Astrocyte of the spinal cord (primary cell): ENCODE measurements at places on chromosomes 6 and 20.

GRCh38 chr6:67775333-67775732 is 859.7 kb upstream of the ADGRB3 start:
- no peak for DNase-seq

GRCh38 chr6:137832110-137832509 is 34.9 kb upstream of the TNFAIP3 start:
- peak; percentile 93 for DNase-seq

DNA sequence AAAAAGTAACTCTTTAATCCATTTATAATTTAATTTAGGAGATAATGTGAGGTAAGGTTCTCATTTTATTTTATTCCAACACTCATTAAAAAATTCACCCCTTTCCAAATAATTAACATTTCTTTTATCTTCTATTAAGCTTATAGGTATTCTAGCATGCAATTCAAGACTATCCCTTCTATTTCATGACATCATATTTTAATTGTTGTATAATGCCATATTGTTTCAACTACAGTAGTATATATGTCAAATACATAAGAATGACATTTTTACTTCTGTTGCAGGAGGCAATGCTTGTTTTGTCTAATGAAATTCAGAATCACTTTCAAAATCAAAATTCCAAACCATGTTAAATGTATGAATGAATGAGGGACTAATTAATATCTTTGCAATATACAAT is 76.2 kb downstream of the MAFB start:
- no peak for DNase-seq

GRCh38 chr6:13407709-13408695 is 79.4 kb downstream of the GFOD1 start:
- DNase-seq, result peak; percentile 51

- peak; percentile 53 for DNase-seq
Observed at GRCh38 chr6:169620171-169621130, 81.4 kb downstream of the WDR27 start.

GRCh38 chr6:31438677-31439076 is 35.3 kb downstream of the MICA start:
- DNase-seq, result no peak

- no peak for DNase-seq
Observed at GRCh38 chr6:83854766-83855165, 1.6 kb downstream of the RIPPLY2 start.

GRCh38 chr20:35191419-35192117 is 19.7 kb downstream of the PROCR start:
- DNase-seq, result no peak

- DNase-seq, result no peak
Observed at GRCh38 chr20:39943336-39943735, 745.7 kb downstream of the MAFB start.

DNA sequence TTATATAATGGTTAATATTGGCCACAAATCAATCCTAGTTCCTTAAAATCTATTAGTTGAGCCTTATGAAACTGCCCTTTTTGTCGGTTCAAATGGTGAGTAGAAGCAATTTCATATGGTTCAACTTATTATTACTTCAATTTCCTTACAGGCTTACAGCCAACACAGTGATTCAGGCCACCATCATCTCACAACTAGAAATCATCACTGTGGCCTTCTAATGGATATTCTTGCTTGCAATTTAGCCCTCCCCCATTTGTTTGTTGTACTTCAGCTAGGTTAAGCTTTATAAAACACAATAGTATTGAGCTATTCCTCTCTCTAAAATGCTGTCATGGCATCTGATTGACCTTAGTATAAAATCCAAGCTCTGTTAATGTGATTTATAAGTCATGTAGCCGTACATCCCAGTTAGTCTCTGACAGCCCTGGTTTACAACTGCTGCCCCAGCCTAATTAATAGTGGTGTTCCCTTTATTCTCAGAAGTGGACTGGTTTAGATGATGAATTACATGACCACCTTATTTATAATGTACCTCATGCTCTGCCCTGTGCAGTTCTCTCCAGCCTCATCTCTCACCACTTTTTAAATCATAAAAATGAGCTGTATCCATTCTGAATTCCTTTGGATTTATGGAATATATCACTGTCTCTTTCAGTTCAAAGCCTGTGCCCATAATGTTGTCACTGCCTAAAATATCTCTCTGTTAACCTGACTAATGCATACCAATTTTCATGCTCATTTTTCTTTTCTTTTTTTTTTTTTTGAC is 36.7 kb downstream of the LAMA2 start:
- peak; percentile 33 for DNase-seq

DNA sequence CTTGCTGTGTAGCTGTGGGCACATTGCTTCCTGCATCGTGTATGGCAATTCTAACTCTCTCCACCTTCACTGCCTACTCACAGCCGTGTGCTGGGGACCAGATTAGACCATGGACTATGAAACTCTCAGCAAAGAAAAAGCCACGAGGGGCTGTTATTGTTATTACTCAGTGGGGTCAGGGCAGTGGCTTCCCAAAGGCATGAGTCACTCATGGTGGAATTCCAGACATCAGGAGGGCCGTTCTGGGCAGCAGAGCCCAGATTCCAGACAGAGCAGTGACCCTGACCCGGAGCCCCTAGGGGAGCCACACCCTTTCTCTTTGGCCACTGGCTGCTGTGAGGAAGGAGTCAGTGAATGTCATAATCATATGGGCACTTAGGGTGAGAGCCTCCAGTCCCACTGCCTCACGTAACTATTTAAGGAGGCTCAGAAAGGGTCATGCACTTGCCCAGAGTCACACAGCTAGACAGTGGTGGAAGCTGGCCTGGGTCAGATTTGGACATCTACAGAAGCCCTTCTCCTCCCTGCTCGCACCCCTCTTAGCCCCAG is 22.2 kb upstream of the CCN5 start:
- peak; percentile 95 for DNase-seq

- no peak for DNase-seq
Observed at GRCh38 chr6:129759796-129760605, 50.0 kb upstream of the ARHGAP18 start.

- no peak for DNase-seq
Observed at GRCh38 chr6:111989743-111990142, 64.2 kb upstream of the CCN6 start.
